ENCODE measurements at places on chromosomes 12 and 14.

DNA sequence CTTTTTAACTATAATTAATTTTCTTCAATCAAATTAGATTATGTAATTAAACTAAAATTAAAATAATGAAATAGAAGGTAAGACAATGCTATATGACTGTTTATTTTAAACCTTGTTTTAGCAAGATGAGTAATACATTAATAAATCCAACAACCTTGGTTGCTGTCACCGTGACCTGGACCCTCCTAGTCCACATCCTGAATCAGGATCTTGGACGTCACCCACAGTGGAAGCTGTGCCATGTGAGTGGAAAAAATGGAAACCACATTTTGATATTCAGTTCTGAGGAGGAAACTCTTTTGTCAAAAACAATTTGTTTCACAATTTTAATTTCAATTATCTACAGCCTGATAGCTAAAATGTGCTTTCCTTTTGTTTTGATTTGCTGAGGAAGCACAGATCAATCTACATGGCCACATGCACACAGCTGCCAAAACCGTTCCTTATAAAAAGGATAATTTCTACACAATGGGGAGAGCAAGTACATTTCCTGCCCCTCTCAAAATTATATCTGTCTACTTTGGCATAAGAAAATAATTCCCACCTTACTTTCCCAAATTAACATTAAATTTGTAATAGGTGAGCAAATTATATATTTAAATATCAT, 255.5 kb downstream of the RASSF9 start:
- no peak for DNase-seq

DNA sequence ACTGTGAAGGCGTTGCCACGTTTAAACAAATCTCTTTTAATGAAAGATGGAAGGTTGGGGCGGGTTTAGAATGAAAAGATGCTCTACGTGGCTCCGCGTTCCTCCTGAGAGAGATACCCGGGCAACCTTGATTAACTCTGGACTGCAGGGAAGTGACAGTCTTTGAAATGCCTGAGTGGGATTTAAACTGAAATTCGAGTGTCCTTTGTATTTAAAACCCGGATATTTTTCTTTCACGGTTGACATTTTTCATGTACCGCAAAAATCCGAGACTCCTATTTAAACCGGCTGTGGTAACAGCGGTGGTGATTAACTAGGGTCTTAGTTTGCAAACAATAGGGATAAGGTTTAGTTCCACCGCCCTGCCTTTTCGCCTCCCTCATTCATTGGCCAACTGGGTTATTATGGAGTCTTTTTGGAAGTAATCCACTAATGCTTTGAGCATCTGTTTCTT, 707 bp downstream of the G2E3 start:
- DNase-seq = peak; percentile 24

DNA sequence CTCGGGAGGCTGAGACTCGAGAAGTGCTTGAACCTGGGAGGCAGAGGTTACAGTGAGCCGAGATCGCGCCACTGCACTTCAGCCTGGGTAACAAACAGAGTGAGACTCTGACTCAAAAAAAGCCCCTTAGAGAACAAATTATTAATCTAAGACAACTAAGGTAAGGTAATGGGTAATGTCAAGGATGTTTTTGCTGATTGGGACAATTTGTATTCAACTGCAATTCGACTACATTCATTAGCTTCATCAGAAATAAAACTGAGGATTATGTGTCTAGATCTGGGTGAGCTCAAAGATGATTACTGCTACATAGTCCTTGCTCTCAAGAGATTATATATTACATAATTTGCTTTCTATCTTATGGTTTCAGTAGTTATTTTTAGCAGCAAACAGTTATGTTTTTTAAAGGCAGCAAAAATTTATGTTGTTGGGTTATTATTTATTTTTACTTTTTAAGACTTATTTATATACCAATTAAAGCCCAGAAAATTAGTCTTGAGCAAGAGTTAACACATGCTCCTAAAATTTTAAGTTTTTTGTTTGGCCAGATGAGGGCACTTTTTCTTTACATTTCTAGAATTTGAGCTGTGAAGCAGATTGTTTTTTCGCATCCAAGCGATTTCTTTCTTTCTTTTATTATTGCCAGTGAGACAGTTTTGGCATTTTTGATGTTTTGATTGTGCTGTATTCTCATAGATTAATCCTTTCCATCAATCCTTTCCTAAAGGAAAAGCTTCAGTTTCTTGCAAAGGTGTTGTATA, 52.3 kb downstream of the PLEKHA5 start:
- DNase-seq = no peak

GRCh38 chr12:56152756-56153677, 630 bp downstream of the MYL6B start:
- DNase-seq = no peak

- peak; percentile 68 for DNase-seq
Measured at GRCh38 chr14:89382901-89383845, 33.9 kb downstream of the FOXN3 start.

DNA sequence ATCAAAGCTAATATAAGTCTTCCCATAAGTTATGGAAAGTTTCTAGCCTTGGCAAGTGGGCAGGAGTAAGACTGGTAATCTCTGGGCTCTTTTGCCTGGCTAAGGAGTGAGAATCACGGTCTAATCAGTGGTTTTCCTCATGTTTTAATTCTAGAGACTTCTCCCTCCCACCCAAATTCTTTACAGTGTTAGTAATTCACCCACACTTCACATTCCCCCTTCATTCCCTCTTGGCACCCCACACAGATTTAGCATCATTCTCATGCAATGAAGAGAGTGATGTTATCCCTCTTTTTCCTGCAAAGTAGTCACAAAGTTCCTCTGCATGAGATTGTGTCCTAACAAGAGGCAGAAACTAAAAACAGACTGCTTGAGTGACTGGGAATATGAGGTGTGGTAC, 28.6 kb upstream of the CACNA2D4 start:
- no peak for DNase-seq

- no peak for DNase-seq
Measured at GRCh38 chr14:73833034-73833433, 18.6 kb upstream of the PTGR2 start.

DNA sequence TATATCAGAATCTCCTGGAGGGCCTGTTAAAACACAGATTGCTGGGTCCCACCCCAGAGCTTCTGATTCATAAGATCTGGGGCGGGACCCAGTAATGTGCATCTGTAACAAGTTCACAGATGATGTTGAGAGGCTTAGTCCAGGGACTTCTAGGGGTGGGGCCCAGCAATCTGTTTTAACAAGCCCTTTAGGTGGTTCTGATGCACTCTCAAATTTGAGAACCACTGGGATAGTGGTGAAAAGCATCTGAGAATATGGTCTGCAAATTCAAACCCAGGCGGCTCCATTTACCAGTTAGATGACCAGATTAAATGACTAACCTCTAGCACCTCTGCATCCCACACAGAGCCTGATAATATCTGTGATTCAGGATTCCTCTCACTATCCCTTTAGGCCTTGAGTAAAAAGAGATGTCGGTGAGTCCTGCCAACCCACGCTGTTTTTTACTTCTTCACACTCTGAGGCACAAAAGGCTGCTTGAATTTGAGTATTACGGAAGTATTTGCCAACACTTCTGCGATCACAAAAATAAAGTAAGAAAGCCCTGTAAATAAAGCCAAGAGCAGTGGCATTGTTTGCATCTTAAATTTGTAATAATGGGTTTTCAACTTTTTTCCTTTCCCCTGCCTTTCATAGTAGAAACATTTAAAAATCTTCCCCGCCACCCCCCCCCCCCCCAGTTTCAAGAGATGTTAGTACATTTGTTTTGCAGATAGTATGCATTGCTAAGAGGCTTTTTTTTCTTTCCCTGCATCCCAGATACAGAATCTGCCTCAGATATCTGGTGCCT, 1.8 kb upstream of the FRS2 start:
- no peak for DNase-seq

DNA sequence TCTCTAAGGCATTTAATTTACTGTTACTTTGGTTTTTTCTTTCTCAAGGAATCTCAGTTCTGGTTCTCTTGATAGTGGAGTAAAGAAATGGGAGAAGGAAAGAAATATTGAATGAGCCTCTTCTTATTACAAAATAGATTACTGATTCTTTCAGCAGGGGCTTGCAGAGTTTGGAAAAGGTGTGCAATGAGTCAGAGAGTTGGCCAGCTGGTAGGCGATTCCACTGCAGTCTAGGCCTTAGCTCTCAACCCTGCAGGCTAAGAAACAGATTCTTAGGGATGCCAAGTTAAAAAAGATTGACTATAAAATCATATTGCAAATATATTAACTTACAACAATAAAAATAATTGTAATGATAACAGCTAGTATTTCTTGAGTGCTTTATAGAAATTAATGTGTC, 25.8 kb downstream of the NR1H4 start:
- no peak for DNase-seq

DNA sequence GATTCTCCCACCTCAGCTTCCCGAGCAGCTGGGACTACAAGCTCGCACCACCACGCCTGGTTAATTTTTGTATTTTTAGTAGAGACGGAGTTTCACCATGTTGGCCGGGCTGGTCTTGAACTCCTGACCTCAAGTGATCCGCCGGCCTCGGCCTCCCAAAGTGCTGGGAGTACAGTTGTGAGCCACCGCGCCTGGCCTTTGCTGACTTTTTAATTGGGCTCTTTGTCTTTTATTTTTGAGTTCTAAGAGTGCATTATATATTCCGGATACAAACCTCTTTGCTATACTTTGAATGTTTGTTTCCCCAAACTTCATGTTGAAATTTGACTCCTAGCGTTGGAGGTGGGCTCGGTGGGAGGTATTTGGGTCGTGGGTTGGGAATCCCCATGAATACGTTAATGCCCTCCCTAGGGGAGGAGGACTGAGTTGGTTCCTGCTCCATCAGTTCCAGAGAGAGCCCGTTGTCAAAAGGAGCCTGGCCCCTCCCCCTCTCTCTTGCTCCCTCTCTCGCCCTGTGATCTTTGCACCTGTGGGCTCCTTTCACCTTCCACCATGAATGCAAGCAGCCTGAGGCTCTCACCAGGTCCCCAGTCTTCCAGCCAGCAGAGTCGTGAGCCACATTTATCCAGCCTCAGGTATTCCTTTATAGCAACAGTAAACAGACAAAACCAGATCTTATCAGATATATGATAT, 103.2 kb upstream of the EVL start:
- no peak for DNase-seq

DNA sequence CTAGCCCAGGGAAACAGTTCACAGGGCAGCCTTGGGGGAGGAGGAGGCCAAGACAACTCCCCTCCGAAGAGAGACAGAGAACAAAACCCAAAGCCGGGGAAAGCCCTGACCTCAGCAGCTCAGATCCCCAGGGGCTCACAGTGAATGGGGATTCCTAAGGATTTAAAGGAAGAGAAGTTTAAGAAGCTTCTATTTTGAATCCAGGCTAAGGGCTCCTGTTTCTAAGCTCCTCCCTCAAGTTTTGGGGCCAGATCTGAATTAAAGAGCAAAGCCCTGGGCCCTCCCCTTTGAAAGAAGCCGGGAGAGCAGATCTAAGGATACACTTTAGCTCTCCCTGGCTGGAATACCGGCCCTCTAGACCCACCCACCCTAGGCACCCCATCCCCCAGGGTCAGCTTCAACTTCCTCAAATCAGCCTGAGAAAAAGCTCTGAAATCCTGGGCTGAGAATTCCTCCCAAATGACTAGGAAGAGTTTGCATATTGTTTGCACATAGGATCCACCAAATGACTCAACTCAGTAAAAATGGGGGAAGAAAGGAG, 3.9 kb downstream of the KDM2B start:
- DNase-seq = no peak

- DNase-seq = no peak
Measured at GRCh38 chr12:56029166-56029519, 8.3 kb downstream of the IKZF4 start.

DNA sequence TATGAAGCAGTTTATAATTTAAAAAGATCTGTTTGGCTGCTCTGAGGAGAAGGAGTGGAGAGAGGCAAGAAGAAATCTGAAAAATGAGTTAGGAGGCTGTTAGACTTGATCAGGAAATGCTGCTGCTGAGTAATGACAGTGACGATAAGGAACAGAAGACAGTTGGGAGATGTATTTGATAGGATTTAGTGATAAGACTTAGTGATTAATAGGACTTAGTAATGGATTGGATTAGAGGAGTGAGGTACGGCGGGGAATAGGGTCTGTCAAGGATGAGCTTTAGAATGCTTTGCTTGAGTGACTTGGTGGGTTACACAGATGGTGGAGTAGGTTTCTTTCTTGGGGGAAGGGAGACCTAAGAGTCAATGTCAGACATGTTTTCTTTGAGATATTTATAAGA, 31.7 kb downstream of the UNC79 start:
- DNase-seq = no peak

- DNase-seq = no peak
Measured at GRCh38 chr12:97160277-97160676, 253.2 kb downstream of the NEDD1 start.

- DNase-seq = peak; percentile 79
Measured at GRCh38 chr12:14403711-14404196, 38.3 kb downstream of the ATF7IP start.

GRCh38 chr12:94644141-94644979, 6.0 kb downstream of the TMCC3 start:
- no peak for DNase-seq

DNA sequence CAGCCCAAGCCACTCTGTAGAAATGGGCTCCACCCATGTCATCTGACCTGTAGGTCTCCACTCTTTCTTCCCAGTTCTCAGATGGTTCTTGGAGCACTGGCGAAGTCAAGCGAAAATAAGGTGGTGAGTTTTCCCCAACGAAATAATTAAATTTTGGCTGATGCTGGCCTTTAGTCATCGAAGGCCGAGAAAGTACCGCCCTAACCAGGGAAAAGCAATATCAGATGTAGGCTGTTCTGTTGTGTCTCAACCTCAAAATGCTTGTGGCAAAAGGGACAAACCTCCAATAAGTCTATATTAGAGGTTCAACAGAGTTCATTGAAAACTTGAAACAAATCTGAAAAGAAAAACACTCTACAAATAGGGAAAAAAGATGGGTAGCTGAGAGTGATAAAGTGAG, 48.6 kb upstream of the BCAT1 start:
- no peak for DNase-seq

- DNase-seq = no peak
Measured at GRCh38 chr12:125111403-125111802, 46.2 kb downstream of the AACS start.

Measured in NCI-H2171 (cell line).